ENCODE measurements at places on chromosomes 1 and 21.

GRCh38 chr21:27645285-27645684 is 678.4 kb upstream of the ADAMTS5 start:
- no peak for DNase-seq

- no peak for DNase-seq
Observed at GRCh38 chr1:52139817-52140540, 1.9 kb upstream of the ZFYVE9 start.

- DNase-seq: no peak
Observed at GRCh38 chr1:52634111-52634510, 1.1 kb downstream of the SHISAL2A start.

DNA sequence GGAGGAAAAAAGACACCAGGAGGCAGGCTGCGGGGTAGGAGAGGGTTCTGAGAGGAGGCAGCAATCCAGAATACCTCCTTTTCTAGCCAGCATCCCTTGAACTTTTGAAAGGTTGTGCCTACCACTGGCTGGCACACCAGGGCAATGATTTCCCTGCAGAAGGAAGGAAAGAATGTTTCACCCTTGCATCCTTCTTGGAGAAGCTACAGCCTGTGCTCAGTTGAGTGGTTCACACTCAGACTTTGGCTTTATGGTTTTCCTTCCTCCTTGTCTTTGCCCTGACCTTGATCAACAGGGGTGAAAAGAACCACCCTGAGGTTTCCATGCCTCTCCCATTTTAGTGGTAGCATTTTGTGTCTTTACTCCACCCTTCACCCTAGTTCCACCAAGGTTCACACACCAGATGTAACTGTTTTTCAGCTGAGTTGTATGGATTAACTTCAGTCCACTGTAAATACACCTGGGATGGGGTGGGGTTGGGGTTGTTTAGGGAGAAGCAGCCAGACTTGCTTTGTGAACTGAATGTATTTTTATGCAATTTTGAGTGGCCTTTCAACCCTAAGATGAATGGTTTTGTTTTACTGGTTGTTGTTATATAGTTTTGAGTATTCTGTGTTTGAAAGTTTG is 122.3 kb downstream of the SYT2 start:
- no peak for DNase-seq

- no peak for DNase-seq
Observed at GRCh38 chr1:186498071-186498470, 37.2 kb upstream of the PDC start.

DNA sequence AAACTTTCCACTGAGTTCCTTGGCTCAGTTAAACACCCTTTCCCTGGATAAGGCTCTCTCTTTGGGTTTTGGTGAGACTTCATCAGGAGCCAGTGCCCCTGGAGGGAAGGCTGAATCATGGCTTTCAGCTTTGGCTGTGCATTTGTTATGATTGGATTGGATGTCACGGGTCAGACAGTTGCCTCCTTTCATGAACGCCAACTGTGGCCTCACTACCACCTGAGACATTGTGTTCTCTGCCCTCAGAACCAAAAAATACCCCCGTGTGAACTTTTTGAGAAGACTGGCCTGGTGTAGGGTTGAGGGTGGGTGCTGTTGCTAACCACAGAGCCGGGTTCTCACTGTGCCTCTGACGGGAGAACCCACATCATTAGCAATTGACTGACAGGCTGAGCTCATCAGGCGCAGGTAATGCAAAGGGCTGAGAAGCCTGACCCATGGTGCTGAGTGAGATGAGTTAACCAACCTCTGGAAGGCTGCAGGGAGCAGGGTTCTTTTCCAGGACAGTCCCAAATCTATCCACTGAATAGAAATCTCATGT is 65.6 kb downstream of the HHAT start:
- no peak for DNase-seq

DNA sequence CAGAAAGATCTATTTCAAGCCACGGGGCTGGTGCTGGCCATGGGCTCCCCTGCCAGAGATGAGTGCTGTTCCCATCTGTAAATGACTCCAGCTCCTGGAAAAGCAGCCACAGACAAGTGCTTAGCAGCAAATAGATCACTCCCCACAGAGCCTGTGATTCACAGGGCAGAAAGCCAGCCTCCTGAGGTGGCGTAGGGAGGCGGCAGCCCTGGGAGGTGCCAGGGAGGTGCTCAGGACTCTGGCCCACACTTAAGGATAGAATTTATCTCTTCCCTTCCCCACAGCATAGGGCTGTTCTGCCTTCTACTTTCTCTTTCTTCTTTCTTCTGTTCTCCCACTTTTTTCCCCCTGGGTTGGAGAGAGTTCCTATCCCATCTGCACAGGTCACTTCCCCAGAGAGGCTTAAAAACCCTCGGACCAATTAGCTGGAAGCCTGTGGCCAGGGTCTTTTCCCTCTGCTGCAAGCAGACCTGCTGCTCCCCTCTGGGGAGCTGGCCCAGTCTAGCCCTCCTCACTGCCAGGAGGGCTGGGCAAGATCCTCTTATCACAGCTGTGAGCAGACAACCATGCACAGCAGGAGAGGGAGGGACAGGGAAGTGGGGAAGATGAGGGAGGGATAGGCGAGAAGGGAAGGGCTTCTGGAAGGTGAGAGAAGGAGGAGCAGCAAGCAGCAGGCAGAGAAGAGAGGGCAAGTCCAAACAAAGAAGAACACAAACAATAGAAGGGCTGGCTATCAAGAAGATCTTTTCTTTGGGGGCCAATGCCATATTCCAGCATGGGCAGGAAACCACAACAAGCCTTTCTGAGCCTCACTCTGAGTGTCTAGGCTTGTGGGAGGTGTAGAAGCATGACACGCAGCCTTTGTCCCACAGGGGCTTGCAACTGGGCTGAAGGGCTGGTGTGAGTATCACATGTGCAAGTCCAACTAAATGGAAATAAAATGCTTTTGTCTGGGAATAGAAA is 41.0 kb downstream of the KCND3 start:
- DNase-seq: no peak

DNA sequence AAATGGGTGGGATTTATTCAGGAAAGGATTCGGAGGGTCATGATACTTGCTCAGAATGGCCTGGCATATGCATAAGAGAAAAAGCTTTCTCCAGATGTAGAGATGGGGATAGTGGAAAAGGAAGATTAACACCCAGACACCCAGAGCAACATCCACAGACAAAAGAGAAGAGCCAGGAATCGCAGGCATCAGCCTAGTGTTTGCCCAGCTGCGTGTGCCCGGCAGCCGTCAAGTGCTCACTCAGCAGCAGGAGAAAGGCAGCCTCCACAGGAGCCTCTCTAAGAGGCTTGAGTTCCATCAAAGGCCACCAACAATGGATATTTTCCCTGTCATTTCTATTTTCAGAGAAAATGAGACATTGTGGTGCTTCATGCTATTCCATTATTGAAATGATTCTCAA is 54.7 kb downstream of the NTPCR start:
- no peak for DNase-seq

DNA sequence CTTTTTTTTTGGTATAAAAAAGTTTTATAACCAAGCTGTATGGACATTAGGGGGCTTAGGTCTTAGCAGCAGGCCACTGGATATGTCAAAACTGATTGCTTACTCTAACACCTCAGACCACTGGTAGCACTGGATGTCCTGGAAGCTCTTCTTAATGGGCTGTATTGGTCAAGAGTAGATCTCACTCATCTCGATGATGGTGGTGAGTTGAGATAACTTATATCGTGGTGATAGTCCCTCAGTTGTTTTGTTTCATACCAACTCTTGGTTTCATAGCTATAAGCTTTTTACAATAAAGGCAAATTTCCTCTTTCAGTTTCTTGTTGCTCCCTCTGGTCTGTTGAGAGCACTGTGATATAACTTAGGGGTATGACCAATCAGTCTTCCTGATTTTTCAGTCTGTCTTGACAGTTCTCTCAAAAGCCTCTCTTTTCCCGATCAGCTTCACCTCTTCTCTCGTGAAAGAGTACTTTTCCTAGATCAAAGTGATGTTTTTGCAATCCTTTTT is 9.7 kb upstream of the AGO1 start:
- no peak for DNase-seq

DNA sequence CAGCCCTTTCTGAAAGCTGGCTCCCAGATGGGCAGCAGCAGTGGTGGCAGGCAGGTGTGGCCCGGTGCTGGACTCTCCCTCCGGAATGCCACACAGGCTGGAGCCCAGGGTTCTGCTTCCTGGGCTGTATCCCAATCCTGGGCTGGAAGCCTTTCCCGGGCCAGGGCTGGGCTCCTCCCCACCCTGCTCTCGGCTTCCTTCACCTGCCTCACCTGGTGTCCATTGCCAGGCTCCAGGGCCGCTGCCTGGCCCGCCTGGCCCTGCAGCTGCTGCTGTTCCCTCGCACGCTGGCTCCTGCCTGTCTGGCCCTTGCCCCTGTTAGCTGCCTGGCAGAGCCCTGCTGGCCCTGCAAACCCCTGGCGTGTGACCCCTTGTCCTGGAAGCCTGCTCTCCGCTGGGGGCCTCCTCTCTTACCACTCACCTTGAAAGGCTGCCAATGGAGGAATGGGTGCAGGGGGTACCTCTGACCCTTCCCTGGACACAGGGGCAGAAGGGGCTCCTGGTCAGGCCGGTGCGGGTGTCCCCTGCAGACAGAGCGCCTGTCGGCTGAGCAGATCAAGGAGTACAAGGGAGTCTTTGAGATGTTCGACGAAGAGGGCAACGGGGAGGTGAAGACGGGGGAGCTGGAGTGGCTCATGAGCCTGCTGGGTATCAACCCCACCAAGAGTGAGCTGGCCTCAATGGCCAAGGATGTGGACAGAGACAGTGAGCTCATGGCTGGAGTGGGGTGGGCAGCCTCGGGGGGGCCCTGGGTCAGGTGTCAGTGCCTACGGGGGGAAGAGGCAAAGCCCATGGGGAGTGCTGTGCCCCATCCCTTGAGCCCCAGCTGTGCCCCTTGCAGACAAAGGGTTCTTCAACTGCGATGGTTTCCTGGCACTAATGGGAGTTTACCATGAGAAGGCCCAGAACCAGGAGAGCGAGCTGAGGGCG is 1.1 kb downstream of the CALML6 start:
- DNase-seq: no peak

GRCh38 chr1:110677526-110677925 is 2.8 kb upstream of the KCNA3 start:
- DNase-seq: no peak

DNA sequence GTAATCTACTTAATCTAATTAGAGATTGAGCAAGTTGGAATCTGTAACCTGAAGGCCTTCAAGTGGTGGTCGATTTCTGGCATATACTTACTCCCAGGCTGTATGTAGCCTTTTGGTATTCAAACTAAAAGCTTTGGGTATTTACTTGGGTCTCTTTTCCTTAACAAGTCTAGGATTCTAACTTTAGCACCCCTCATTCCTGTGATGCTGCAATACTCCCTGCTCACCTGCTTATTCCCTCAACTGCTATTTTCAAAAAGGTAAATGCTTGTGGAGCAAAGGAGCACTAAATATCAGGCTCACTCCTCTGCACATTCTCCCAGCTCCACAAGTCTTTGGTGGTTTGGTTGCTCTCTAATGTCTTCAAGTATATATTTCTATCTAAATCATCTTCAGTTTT is 68.0 kb upstream of the CYYR1 start:
- no peak for DNase-seq

- no peak for DNase-seq
Observed at GRCh38 chr1:167250482-167250881, 29.8 kb downstream of the POU2F1 start.

- DNase-seq: no peak
Observed at GRCh38 chr21:34808569-34809204, 139.9 kb downstream of the CLIC6 start.

DNA sequence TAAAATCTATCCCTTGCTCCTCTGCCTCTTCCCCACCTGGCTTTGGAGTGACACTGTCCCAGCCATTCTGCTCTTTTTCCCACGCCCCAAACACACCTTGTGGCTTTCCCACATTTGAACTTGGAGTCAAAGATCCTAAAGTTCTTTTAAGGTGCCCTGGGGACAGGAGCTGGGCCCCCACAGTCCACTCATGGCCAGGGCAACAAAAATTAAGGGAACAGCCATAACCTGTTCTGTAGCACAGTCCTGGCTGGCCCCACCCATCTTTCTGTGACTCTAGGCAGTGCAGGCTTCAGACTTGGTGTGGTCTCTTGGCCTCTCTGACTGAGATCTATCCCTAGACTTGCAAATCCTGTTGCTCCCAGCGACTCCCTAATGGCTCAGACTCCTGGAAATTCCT is 143.0 kb upstream of the MAGI3 start:
- DNase-seq: no peak

- no peak for DNase-seq
Observed at GRCh38 chr1:87644579-87645190, 316.0 kb downstream of the LMO4 start.

DNA sequence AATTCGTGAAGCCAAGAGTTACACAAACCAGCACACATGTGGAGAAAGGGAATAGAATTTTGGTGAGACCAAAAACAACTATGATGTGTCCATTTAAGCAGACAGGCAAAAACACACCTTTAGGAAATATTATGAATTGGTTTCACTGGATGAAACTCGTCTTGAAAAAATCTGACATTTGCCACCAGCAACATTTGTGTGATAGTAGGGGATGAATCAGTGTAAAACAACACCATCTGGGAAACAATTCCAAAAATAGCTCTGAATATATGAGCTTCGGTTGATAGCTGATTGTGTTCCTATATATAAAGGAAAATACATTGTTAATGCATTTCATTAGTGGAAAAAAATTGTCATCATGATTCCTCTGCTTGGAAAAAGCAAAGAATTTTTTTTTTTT is 327.8 kb downstream of the PAPPA2 start:
- no peak for DNase-seq

DNA sequence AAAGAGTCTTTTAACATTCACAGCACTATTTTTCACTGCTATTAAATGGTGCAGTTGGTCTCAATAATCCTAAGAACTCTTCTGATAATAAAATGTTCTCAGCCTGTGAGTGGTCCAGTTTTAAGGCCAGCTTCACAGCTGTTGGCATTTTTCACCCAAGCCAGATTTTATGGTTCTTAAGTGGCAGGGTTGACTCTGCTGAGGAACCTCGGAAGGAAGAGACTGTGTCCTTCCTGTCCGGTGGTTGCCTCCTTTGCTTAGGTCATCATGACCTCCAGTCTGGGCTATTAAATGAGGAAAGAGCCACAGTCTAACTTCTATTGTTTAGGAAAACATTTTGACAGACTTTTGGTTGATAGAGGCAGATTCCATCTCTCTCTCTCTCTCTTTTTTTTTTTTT is 112.5 kb upstream of the SERBP1 start:
- DNase-seq: no peak

GRCh38 chr1:228180959-228181644 is 15.5 kb downstream of the IBA57 start:
- no peak for DNase-seq

GRCh38 chr1:54845772-54846171 is 41.2 kb downstream of the DHCR24 start:
- no peak for DNase-seq

- DNase-seq: no peak
Observed at GRCh38 chr21:45859762-45860357, 121.7 kb upstream of the COL6A1 start.

GRCh38 chr1:66553846-66554245 is 19.9 kb downstream of the SGIP1 start:
- no peak for DNase-seq

DNA sequence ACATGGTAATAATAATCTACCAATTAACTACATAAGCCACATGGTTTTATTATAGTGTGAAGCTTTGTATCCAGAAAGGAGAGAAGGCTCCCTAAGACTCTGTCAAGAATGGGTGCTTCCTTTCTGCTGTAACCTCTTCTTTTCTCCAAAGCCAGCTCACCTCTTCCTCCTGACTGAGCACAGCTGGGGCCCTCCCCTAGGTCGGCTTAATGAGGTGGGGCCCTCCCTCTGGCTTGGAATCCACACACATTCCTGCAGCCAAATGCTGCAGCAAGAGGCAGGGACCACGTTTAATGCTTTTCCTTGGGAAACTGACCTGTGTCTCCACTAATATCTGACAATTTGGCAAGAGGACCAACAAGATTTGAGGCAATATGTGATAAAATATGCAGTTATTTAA is 94.8 kb downstream of the DSCAM start:
- no peak for DNase-seq
